ENCODE measurements at places on chromosomes 5 and 9.

DNA sequence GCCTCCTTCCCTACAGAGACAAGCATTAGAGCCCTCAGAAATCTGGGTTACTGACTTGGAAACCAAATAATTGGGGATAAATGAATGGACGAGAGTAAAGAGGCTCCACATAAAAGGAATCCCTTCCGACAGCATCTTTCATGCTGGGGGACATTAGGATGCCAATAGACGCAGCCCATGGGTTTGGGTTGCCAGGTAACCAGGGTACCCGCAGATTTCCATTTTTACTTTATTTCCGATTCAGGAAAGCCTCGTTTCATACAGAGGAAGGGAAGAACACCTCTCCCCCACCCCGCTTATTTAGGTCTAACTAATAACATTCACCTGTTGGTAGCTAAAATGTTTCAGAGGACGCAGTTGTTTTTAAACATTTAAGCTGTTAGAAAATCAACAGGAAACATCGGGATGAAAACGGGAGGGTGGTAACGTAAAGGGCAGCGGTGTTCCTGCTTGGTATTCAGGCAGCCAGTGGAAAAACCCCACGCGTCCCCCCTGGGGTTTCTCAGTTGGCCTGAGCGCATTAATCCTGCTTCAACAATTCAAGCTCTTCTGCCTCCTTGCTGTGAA, 179.5 kb downstream of the YTHDC2 start:
- DNase-seq, result no peak

- no peak for DNase-seq
These were observed 53.1 kb upstream of the ERBIN start for GRCh38 chr5:65873181-65873750.

GRCh38 chr5:154015071-154015693, 23.5 kb downstream of the FAM114A2 start:
- no peak for DNase-seq

DNA sequence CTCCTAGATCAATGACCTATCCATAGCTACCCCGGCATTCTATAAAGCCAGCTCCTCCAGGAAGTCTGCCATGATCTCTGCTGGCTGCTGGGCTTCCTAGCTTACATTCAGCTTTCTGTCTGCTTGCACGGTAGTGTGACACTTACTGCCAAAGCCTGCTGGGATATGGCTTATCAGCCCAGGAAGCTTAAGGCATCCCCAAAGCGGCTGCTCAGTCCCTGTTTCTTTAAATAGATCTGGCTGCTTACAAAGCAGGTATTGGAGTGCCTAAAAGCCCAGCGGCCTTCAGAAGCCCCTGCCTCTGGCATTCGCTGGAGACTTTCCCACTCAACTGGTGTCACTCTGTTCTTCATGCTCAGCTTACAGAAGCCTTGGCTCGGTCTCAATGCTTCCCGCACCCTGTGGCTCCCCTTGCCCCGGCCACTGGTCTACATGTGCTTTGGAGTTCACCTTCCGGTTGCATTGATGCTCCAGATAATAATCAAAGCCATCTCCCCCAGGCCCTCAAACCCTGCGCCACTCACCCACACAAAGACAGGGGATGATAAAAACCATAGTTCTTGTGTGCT, 31.3 kb upstream of the STRBP start:
- DNase-seq, result no peak

DNA sequence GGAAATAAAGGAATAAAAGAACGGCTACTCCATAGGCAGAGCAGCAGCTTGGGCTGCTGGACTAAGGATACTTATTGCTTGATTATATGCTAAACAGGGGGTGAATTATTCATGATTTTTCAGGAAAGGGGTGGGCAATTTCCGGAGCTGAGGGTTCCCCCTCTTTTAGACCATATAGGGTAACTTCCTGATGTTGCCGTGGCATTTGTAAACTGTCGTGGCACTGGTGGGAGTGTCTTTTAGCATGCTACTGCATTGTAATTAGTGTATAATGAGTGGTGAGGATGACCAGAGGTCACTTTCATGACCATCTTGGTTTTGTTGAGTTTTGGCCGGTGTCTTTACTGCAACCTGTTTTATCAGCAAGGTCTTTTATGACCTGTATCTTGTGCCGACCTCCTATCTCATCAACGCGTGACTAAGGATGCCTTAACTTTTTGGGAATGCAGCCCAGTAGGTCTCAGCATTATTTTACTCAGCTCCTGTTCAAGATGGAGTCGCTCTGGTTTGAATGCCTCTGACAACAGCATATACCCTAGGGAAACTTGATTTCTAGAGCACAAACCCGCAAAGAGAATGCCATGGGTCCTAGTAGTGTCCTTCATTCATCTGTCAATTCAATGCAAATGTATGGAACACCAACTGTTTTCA, 47.8 kb upstream of the PWWP2A start:
- DNase-seq, result no peak

DNA sequence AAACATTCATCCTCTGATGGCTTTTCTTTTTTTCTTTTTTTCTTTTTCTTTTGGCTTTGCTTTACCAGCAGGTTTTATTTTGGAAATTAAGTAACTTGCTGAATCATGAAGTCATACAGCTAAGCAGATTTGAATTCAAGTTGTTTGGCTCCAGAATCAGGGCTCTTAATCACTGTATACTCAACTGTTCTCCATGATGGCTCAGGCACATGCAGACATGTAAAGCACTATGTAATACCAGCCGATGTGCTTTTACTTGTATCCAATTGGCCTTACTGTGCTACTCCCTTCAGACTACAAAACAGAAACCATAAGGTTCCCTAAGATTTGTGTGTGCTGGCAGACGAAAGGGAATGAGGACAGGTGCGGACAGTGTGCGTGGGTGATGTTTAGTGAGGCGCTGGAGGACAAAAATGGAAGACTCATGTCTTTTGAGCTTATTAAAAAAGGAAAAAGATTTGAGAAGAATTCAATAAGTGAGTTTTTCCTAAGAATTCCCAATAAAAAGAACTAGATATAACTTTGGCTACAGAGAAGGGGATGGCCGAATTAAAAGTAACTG, 44.7 kb upstream of the OTP start:
- no peak for DNase-seq

GRCh38 chr9:107492381-107492970, 2.9 kb upstream of the KLF4 start:
- DNase-seq, result no peak

DNA sequence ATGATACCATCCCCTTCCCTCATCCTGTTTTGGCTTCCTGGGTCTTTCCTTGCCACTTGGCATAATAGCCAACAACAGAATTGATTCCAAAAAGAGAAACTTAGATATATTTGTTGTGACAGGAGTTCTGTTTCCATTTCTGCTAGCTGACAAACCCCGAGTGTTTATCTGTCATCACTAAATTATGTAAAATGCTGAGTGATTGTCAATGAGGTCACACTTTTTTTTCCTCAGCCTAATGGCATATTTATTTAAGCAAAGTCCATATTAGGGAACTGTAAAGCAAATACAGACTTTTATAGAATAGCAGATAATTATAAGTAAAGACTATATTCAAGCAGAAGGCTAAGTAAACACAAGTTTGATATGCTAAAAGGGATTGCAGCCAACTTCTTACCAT, 64.0 kb downstream of the RGS7BP start:
- no peak for DNase-seq

DNA sequence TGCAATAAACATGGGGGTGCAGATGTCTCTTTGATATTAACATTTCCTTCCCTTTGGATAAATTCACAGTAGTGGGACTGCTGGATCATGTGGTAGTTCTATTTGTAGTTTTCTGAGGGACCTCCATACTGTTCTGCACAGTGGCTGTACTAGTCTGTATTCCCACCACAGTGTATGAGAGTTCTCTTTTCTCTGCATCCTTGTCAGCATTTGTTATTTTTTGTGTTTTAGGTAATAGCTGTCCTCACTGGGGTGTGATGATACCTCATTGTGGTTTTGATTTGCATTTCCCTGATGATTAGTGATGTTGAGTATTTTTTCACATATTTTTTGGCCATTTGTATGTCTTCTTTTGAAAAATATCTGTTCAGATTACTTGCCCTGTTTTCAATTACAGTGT, 562.5 kb downstream of the CSNK1G3 start:
- DNase-seq, result no peak

GRCh38 chr5:107556575-107556974, 114.2 kb downstream of the EFNA5 start:
- DNase-seq, result no peak

DNA sequence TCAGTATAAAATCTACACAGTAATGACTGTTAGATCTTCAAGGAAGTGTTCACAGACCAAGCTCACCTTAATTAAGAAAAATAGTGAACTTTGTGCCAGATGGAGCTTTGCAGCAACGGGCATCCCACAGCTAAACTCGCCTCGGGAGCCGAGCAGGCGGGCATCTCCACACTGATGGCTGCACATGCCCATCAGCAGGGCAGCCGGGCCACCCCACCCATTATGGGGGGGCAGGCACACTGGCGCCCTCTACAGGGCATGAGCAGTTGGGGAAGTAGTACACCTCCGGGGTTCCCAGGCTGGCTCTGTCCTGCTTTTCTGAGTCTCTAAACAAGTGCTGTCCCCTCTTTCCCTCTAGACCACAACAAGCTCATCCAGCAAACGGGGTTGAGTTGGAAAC, 21.6 kb downstream of the ANKS6 start:
- DNase-seq, result no peak

GRCh38 chr5:87298692-87299362, 31.1 kb downstream of the RASA1 start:
- no peak for DNase-seq

GRCh38 chr5:16384222-16384621, 81.4 kb downstream of the ZNF622 start:
- no peak for DNase-seq

GRCh38 chr9:21317956-21318923, 13.1 kb upstream of the IFNA5 start:
- DNase-seq, result peak; percentile 24

DNA sequence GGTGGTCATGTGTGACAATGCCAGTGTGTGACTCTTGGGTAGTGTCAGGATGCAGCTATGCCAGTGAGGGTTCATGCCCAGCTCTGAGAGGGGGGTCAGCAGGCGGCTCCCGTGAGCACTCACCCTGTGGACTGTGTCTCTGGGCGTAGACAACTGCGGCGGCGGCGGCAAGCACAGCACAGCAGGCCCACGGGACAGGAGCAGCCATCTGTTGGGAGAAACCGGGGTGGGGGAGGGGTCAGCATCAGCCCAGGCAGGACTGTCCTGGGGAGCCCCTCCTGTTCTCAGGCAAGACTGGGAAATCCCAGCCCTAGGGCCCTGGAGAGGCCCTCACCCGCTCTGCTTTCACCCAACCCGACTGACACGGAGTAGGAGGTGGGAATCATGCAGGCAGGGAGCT, 20.8 kb downstream of the CNTFR start:
- no peak for DNase-seq

GRCh38 chr9:36217256-36217968, 26.7 kb downstream of the CLTA start:
- no peak for DNase-seq
